Forelimb muscle (tissue), 1 donor: ENCODE measurements at places on chromosomes 1 and 21. TPM values are rescaled to one million over a fixed set of nuclear protein-coding genes. Genes with fewer than 3 reads are reported as not detected.

ANKRD65 gene
- 22.1 TPM for polyA plus RNA-seq

SIK1 gene
- 1.3 TPM for polyA plus RNA-seq

TDRD10 gene
- 2.3 TPM for polyA plus RNA-seq

NBPF8 gene
- 16.7 TPM for polyA plus RNA-seq

WNT9A gene
- 11.2 TPM for polyA plus RNA-seq

C1orf21 gene
- 50.0 TPM for polyA plus RNA-seq

FOXO6 gene
- polyA plus RNA-seq, result 14.9 TPM

- DNase-seq, result peak; percentile 1
These were observed 69.8 kb downstream of the CR1 start for GRCh38 chr1:207565546-207566468.

- no peak for DNase-seq
These were observed 62.2 kb downstream of the ELK4 start for GRCh38 chr1:205569411-205570172.

- no peak for DNase-seq
These were observed 289.8 kb downstream of the NTNG1 start for GRCh38 chr1:107430540-107431228.

- no peak for DNase-seq
These were observed 641 bp upstream of the CFAP107 start for GRCh38 chr1:12745126-12745991.

- no peak for DNase-seq
These were observed 18.8 kb downstream of the RNF220 start for GRCh38 chr1:44423591-44424537.

DNA sequence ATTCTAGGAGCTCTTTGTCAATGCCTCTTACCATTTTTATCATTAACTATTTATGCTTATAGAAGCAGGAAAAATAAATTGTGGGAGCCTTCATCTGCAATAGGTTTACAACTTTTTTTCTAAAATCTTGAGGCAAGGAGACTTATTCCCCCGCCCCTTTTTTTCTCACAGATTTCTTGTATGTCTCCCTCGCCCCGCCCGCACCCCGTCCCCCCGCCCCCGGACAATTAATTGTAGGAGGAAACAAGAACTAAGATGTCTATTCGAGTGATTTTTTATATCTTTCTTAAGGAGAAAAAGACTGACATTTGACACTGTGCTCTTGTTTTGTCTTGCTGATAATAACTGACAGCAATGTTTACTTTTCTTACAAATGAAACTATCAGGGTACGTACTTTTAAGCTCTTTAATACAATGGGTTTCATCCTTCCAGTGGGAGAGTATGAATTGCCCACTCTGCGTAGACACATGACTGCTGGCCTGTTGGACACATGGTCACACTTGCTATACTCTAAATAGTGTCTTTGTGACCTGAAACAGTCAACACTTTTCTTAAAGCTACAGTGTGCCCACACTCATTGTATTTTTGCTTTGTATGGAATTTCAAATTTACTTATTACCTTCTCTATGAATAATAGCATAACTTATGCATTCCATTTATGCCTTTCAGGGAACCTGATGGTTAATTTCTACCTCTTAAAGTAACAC lies 1.5 kb upstream of the IVNS1ABP start:
- no peak for DNase-seq

DNA sequence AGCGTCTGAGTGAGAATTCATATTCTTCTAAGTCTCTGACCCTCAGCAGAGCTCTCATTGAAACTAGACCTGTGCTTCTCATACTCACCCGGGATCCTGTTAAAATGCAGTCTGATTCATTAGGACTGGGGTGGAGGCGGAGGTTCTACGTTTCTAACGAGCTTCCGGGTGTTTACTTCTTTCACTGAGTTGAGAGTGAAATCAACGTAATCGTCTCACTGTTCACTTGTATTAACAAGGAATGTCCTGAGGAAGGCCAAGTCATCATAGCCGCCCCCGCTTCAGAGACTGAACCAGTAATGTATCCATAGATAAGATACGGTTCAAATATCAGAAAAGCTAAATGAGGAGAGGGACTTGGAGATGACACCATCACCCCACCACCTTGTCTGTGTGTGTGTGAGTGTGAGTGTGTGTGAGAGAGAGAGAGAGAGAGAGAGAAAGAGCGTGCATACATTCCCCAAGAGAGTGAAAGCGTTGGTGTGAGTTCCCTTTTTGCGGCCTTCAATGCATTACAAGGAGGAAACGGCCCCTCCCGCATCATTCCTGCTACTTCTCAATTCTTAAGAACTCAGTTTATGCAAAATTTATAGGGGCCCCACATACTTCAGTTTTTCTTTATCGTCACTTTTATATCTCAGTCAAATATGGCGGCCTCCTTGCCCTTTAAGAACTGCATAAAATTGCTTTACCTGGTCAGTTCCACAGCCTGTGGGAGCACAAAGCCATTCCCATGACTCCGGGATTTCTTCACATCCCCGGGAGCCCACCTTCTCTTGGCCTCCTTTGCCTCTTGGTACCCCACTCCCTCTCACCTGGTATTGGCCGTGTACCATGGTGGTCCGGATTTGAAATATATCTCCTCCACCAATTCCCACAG lies 19.8 kb downstream of the KMO start:
- no peak for DNase-seq

- DNase-seq, result no peak
These were observed 5.9 kb downstream of the SPATA46 start for GRCh38 chr1:162370721-162371120.

- no peak for DNase-seq
These were observed 47.6 kb downstream of the KCNJ6 start for GRCh38 chr21:37868446-37869295.
